ENCODE measurements at places on chromosomes 16 and 17.
A peak's percentile ranks its signal among the peaks of the same experiment; 100 is the strongest.

- no peak for DNase-seq
Observed at GRCh38 chr17:82874011-82874835, 34.4 kb upstream of the ZNF750 start.

DNA sequence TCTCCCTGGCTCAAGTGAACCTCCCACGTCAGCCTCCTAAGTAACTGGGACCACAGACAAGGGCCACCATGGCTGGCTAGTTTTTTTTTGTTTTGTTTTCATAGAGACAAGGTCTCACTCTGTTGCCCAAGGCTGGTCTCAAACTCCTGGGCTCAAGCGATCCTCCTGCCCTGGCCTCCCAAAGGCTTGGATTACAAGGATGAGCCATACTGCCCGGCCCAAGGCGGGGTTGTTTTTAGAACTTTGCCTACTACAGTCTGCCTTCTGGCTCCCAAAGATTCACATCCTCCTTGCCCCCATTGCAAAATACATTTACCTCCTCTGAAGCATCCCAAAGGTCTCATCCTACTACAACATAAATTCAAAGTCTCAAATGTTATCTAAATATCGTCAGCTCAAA lies 49.5 kb upstream of the PHOSPHO1 start:
- DNase-seq = no peak

DNA sequence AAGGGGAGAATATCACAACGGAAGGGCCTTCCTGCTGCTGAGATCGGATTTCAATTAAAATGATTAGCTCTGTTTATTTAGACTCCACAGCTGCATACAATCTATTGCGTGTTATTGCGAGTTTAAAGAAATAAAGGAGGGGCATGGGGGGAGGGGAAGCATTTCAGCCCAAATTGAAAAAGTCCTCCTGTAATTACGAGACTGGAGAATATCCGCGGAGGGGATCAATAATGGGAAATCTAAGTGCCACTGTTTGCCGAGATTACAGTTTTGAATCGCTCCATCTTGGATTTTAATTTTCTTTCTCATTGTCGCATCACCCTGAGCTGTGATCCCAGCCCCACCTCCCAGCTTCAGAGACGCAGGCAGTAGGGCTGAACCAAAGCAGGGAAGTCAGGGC lies 15.7 kb upstream of the RPL38 start:
- DNase-seq = no peak

GRCh38 chr17:214881-215331 lies 33.5 kb upstream of the DOC2B start:
- no peak for DNase-seq

DNA sequence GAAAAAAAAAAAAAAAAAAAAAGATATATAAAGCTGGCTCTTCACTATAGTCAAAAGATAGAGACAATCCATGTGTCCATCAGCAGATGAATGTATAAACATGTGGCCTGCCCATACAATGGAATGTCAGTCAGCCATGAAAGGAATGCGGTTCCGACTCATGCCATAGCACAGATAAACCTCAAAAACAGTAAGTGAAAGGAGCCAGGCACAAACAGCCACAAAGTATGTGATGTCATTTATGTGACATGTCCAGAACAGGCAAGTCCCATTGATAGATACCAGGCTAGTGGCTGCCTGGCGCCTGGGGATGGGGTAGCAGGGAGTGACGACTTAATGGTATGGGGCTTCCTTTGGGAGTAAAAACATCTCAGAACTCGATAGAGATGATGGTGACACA lies 155.7 kb downstream of the CMIP start:
- no peak for DNase-seq

DNA sequence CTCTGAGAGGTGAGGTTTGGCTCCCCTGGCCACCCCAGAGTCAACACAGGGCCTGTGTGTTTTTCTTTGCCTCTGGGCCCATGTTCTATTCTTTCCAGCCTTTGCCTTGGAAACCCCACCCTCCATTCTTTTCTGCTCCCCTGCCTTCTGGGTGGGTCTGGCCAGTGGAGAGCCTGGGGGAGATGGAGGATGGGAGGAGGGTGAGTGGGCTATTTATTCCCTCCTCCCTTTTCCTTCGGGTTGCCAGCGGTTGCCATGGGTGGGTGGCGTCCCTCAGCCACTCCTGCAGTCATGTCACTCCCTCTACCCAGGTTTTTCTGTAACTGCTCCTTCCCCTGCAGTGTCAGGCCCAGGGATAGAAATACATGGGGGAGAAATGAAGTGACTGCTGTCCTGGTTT lies 15.5 kb downstream of the CMIP start:
- DNase-seq = no peak

GRCh38 chr16:4350365-4350786 lies 745 bp downstream of the PAM16 start:
- no peak for DNase-seq

DNA sequence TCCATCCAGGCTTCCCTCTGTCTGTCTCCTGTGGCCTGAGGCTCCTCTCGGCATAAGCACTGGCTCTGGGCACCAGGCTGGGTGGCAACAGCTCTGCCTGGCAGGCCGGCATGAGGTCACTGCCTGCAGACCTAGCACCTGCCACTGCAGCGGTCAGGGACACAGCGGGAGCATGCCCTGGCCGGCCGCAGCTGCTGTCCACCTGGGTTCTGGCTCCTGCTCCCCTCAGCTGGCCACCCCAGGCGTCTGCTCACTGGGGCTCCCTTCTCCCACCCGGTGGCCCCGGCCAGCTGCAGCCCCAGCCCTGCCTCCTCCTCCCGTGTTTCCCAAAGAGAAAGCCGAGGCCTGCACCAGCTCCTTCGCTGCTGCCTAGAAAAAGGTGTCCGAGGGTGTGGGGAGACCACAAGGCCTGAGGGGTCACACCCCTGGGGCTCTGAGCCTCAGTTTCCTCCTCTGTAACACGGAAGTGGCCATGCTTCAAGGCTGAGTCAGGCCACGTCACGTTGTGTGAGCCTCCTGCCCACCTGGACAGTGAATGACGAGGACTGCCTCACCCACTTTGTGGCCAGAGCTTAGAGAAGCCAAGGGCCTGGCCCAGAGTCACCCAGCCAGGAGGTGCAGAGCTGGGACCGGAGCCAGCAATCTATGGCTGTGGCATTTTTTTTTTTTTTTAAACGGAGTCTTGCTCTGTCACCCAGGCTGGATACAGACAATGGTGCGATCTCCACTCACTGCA lies 6.7 kb downstream of the NTHL1 start:
- no peak for DNase-seq

- no peak for DNase-seq
Observed at GRCh38 chr17:50536683-50537646, 4.4 kb downstream of the EPN3 start.

DNA sequence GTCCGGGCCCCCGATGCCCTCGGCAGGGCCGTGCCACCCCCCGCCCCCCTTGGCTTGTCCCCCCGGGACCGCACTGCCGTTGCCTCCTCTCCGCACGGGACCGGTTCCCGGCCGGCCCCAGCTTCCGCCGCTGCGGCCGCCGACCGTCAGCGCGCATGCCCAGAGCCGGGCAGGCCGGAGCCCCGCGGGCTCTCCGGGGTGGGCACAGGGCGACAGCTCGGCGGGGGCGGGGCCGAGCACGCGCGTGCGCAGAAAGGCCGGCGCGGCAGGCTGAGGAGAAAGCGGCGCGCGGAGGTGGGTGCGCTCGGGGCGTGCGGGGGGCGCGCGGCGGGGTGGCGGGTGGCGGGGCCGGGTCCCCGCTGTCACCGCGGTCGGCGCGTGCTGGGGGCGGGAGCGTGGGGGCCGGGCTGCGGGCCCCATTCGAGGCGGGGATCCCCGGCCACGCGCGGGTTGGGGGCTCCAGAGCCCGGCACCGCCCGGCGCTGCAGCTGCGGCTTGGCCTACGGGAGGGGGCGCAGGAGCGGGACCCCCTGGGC lies at the start of gene TBC1D24:
Gene TBC1D24, plus strand, starts transcription at position 251 of the 536 bp plus-strand sequence. CDS start 21,022 bp downstream, outside the sequence.
- peak; percentile 92 for DNase-seq

- DNase-seq = no peak
Observed at GRCh38 chr17:29514792-29515191, 52.0 kb downstream of the ABHD15 start.

DNA sequence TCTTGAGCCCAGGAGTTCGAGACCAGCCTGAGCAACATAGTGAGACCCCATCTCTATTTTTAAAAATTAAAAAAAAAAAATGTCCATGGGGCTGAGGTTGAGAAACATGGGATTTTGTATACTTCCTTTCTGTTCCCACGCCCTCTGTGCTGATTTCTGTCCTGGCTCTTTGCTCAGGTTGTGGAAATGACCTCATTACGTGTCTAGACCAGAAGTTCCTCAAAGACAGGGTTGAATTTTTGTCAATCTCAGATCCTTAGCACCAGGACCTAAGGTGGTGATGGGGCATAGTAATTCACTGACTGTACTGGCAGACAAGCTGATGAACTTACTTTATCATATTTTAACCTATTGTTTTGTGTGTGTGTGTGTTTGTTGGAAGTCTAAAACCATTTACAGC lies 11.2 kb upstream of the HNF1B start:
- DNase-seq = no peak

- DNase-seq = no peak
Observed at GRCh38 chr16:52090080-52090479, 456.9 kb downstream of the TOX3 start.

DNA sequence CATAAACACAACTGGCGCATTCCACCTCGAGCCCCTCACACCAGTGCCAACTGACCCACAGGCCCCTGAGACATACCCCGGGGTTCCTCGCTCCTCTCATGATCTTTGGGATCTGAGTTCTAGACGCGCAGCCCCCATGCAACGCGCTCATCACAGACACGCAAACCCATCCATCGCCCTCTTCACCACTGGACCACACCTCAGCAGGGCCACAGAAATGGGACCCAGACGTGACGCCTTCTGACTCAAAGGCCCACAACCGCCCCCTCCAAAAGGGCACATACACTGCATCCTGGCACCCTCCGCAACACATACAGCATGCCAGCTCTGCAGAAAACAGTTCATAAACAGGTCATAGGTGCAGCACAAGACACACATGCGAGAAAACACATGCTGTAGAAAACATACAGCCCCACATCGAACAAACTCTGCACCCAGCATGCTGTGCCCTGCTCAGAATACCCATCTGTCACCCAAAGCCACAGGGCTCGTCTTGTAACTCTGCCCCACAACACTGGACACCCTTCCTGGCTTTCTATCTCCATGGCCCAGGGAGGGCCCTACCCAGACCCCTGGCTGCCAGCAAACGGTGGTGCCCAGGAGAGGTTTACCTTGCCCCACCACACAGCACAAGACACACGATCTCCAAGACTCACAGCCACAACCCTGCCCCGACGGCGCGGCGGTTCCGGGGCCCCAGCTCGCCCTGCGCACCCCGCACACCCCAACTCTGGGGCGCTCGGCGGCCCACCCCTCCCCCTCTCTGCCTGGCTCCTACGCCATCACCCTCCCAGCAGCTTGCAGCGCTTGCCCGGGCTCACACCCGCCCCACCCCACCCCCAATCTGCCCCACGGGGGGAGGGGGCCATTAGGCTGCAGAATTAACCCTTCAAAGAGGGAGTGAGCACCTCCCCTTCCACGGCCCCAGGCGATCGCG lies 887 bp downstream of the ZBTB4 start:
- no peak for DNase-seq

GRCh38 chr17:48163809-48164208 lies 56.2 kb downstream of the SNX11 start:
- no peak for DNase-seq

DNA sequence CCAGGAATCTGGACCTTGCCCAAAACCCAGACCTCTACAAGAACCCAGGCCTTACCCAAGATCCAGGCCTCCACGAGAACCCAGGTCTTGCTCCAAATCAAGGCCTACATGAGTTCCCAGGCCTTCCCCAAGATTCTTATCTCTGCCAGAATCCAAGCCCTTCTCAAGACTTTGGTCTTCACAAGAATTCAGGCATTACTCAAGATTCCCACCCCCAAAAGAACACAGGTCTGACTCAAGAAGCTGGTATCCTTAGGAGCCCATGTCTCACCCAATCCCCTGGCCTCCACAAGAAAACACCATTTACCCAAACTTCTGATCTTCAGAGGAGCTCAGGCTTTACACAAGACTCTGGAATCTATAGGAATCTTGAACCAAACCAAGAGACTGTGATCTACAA lies 2.6 kb downstream of the SPEM3 start:
- no peak for DNase-seq

DNA sequence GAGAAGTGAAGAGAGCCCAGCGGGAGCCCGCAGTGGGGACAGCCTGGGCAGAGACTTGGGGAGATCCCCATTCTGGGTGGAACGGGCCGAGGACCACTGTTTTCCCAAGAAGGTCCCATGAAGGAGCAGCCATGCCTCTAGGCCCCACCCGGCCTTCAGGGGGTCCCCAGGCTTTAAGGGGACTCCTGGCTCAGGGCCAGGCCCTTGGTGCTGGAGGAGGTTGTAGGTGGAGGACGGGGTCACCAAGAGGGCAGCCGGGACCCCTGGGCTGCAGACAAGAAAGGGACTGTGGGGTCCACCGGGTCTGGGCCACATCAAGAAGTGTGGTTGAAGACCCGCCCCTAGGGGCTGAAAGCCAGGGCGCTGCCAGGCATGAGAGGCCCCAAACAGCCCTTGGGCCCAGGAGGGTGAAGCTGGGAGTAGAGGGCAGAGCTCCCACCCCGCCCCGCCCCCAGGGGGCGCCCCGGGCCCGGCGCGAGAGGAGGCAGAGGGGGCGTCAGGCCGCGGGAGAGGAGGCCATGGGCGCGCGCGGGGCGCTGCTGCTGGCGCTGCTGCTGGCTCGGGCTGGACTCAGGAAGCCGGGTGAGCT lies at the start of gene PRSS21:
Gene PRSS21, plus strand, starts transcription at position 487 of the 589 bp plus-strand sequence. Its CDS starts 32 bp downstream, at position 519.
- no peak for DNase-seq

GRCh38 chr17:37710344-37710886 lies 34.4 kb downstream of the HNF1B start:
- DNase-seq = peak; percentile 77

DNA sequence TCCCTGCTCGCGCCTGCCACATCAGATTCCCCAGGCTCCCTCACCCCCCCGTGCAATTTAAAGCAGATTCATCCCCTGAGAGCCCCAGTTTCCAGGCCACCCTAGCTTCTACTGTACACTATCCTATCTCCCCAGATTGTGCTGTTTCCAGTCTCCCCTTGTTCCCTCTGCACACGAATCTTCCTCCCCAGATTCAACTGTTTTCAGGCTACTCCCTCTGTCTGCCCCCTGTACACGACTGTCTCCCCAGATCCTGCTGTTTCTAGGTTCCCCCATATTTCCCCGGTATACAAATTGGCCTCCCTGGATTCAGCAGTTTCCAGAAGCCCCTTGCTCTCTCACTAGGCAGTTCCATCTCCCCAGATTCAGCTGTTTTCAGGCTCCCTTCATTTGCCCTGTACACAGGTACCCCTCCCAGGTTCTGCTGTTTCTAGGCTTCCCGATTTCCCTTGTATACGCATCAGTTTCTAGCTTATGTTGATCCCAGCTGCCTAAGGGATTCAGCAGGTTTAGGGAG lies 22.9 kb downstream of the COPZ2 start:
- DNase-seq = no peak

GRCh38 chr16:1214719-1215118 lies 10.3 kb downstream of the TPSG1 start:
- no peak for DNase-seq
